ENCODE measurements at places on chromosomes 2 and 18.

- no peak for DNase-seq
These were observed 60.7 kb downstream of the ASXL2 start for GRCh38 chr2:25817630-25818029.

DNA sequence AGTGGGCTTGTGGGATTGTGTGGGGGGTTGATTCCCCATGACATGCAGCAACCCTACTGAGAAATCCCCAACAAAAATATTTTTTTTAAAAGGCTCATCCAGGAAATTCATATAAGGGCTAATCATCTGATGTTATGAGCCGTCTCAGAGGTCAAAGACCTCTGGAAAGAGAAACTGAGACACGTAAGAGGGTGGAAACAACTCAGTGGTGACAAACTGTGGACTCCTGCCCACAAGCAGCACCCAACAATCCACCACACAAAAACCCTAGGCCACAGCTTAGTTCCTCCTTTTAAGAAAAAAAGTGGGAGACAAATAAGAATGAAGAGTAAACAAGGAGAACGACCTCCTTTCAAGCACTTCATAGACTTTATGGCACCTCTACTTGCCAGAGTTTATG, 1096.1 kb upstream of the NRXN1 start:
- no peak for DNase-seq

GRCh38 chr2:73704285-73704684, 32.9 kb downstream of the TPRKB start:
- no peak for DNase-seq

DNA sequence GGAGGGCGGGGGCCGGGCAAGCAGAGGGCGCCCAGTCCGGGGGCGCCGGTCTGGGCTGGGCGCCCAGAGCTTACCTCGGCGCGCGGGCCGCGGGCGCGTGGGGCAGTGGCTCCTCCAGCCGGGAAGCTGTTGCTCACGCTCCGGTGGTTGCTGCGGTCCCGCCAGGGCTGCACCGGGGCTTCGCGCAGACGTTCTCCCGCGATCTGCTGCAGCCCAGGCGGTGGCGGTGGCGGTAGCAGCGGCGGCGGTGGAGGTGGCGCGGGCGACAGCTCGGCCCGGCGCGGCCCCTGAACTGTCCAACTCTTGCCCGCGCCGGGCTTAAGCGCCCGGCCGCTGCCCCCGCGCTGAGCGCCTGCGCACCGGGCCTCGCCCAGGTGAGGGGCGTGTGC, 391 bp downstream of the ZNF385B start:
- DNase-seq: no peak

- no peak for DNase-seq
These were observed 1027.9 kb upstream of the FAM98A start for GRCh38 chr2:34627003-34627402.

DNA sequence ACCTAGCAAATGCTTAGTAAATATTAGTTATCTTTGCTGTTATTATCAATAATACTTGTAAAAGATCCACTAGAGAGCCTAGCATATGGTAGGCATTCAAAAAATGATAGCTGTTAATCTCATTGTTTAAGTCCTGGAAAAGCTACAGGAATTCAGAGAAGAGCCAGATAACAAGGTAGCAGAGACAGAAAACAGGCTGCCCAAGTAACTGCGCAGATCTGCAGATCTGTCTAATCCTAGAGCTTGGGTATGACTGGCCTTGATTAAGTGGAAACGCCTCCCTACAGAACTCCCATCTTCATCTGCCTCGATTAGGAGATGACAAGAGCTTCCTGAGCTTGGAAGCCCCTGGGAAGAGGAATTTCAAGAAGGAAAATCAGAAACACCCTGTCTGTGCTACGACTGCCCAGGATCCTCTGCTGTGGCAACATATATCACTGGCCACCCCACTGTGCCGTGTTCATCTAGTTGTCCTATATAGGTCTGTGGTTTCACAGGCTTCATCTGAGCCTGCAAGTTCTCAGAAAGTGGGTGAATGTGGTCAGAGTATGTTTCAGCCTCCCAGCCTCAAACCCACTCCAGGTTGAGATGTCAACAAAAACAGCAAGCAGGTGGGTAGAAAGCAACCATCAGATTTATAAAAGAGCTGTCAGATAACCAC, 151.5 kb upstream of the PKDCC start:
- no peak for DNase-seq

DNA sequence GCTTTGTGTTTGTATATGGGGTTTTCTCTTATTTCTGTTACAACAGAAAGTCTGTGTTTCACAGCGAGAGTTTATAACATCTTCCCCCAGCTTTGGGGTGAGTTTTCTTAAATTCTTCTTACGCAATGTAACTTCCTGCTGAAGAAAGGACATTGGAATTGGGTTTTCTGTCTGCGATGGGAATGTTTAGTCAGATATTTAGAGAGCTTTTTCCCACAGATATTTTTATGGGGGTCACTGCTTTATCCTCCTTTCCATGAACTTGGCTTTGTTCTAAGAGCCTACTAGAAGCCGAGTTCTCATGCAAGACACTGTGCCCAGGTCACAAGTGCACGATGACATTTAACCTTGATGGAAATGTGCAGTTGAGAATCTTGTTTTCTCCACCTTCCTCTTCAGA, 22.1 kb downstream of the B3GNT2 start:
- peak; percentile 19 for DNase-seq

DNA sequence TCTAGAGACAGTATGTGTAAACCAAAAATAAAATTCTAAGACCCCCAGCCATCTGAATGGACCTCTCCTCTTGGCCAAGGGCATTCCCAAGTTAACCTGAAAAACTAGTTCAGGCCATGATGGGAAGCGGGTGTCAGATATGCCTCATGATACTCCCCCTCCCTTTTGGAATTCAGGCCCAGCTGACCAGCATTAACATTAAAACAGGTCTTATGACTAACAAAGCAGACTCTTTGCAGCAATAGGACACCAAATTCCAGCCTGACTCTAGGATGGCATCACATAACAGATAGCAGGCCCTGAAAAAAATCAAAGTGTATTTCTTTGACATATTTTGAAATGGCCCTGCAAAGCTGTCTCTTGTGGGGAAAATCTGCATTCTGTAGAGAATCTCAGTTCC, 73.3 kb upstream of the L3MBTL4 start:
- DNase-seq: no peak

- DNase-seq: no peak
These were observed 160.6 kb upstream of the CDH20 start for GRCh38 chr18:61172624-61173023.

- no peak for DNase-seq
These were observed 12.6 kb downstream of the ZNF804A start for GRCh38 chr2:184610891-184611290.
